ENCODE measurements at places on chromosomes 1 and 21.

DNA sequence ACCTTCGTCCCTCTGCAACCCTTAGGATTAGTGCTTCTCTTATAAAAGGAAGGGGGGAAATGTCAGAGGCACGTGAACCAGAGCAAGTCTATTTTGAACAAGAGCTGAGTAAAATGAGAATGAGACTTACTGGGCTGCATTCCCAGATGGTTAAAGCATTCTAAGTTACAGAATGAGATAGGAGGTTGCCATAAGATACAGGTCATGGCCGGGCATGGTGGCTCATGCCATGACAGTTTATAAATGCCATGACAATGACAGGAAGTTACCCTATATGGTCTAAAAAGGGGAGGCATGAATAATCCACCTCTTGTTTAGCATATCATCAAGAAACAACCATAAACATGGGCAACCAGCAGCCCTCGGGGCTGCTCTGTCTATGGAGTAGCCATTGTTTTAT, 2.5 kb upstream of the AQP10 start:
- no peak for DNase-seq

- no peak for DNase-seq
Measured at GRCh38 chr1:31786366-31787060, 22.4 kb upstream of the ADGRB2 start.

DNA sequence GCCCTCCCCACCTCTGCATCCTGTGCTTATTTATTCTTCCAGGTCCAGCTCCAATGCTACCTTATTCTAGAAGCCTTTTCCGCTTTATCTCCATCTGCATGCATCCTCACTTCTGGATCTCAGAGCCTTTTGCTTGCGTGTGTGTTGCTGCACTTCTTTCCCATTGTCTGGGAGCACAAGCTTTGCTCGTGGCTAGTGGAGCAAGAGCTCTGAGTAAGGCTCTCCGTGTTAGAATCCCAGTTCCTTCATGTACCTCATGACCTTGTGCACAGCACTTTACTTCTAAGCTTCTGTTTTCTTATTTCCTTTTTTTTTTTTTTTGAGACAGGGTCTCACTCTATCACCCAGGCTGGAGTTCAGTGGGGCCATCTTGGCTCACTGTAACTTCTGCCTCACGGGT, 140.0 kb upstream of the POU3F1 start:
- no peak for DNase-seq

- DNase-seq: no peak
Measured at GRCh38 chr1:42844592-42845140, 1.7 kb upstream of the ZNF691 start.

DNA sequence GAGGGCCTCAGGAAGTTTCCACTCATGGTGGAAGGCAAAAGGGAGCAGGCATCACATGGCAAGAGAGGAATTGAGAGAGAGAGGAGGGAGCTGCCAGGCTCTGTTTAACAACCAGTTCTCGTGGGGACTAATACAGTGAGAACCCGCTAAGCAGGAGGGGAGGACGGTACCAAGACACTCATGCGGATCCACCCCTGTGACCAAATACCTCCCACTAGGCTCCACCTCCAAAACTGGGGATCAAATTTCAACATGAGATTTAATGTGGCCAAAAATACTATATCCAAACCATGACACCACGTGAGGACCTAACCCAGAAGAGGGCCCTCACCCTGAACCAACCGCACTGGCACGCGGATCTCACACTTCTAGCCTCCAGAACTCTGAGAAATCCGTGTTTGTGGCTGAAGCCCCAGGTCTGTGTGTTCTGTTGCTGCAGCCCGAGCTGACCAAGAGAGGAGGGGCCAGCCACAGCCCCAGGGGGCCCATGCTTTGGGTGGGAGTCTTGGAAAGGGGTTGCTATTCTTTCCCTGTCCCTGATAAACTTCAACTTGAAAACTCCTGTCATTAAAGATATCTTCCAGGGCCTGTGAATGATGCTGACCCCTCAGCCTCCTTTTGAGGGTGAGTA, 32.0 kb downstream of the TRIM67 start:
- no peak for DNase-seq

- DNase-seq: no peak
Measured at GRCh38 chr1:60274422-60275290, 201.1 kb upstream of the C1orf87 start.

DNA sequence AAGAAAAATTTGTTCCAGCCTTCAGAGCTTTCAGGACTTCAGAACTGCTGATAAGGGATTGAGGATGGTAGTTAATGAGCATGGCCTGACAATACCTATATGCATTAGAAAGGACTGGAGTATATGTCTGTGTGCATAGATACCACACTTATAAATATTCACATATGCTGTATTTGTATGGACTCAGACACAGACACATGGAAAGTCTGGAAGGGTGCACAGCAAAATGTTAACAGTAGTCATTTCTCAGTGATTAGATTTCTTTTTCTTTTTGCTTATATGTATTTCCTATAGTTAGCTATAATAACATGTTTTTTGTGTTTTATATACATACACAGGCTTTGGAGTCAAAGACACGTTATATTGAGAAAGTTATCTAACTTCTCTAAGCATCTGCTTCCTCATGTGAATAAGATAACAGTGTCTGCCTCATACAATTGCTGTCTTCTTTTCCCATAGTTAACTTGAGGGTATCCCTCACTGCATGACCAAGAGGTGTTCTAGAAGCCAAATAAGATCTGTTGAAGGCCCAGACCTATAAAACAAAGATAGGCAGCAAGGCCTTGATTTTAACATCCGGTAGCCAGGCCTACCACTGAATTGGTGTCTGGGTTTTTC, 31.3 kb downstream of the INPP5B start:
- DNase-seq: no peak

DNA sequence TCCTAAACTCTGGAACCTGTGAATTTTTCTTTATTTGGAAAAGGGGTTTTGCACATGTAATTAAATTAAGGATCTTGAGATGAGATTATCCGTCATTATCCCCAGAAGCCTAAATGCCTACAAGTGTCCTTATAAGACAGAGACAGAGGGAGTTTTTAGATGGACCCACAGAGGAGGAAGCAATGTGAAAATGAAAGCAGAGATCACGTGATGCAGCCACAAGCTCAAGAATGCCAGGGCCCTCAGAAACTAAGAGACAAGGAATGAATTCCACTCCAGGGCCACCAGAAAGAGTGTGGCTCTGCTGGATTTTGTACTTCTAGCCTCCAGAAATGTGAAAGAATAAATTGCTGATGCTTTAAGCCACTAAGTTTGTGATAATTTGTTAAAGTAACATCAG, 183.6 kb upstream of the UBE2U start:
- DNase-seq: no peak

- no peak for DNase-seq
Measured at GRCh38 chr21:15283789-15284188, 219.0 kb upstream of the NRIP1 start.

DNA sequence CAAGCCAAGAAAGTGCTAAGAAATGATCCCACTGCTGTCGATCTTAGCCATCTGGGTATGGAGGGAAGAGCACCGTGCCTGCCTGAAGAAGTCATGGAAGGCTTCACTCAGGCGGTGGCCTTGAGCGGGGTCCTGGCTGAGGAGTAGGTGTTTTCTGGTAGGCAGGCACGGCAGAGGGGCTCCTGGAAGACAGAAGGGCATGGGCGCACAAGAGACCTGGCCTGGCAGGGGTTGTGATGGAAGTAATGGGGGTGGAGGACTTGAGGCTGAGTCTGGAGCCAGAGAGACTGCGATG, 185.1 kb downstream of the KAZN start:
- DNase-seq: no peak

DNA sequence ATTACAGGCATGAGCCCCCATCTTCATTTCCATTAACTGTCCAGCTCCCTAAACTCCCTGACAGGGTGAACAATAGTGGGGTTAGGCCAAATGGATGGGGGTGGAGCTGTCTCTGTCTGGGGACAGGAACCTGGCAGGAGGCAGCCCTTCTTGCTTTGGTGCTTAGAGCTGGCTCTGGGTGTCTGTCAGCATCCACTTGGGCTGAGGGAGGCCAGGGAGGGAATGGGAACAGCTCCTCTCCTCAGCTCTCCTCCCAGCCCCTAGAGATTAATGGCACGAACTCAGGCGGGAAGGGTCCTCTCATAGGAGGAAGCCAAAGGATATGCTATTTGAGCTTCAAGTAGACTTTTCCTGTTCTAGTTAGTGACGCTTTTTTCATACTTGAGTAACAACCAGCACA, 11.1 kb upstream of the ETV3L start:
- no peak for DNase-seq

DNA sequence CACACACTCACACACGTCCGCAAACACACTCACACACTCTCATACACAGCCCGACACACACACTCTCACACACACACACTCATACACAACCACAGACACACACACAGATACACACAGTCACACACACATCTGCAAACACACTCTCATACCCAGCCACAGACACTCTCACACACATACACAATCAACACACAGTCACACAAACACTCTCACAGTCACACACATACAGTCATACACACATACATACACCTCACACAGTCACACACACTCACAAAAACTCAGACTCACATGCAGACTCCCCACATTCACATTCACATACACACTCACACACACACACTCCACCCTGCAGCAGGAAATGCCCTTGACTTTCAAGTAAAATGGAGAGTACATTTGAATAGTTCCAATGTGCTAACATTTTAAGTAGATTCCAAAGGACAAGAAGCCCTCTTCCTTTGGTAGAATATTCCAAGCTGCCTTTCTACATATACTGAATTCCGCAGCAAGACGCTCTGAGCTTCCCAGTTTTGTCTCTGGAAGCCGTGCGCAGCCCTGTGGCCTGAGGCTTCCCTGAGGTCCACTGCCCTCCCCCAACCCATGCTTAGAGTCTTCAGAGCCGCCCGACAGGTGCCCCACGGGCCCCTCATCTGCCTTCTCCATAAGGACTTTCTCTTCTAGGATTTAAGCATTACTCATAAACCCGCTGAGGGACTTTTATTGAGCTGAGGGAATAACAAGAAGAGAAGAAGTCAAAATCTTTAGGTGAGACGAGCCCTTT, 9.7 kb downstream of the BATF3 start:
- DNase-seq: peak; percentile 33

DNA sequence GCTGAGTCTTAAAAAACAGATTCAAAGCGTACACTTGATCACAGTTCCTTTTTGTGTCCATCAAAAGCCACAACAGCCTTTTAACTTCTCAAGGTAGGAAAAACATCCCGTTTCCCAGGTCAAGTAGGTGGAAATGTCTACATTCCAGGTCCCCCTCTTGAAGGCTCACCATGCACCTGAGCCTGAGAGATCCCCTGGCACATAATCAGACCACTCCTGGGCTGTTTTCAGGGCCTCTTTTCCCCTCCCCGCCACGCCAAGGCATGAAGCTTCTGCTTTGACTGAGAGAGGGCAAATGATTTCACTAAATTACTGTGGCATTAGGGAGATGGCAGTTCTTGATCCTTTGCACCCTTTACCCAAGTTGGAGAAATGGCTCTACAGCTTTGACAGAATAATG, 21.7 kb downstream of the CNN3 start:
- no peak for DNase-seq

GRCh38 chr1:162159515-162159914, 90.0 kb downstream of the NOS1AP start:
- DNase-seq: no peak

- DNase-seq: no peak
Measured at GRCh38 chr1:110489406-110489805, 29.6 kb downstream of the KCNA10 start.

DNA sequence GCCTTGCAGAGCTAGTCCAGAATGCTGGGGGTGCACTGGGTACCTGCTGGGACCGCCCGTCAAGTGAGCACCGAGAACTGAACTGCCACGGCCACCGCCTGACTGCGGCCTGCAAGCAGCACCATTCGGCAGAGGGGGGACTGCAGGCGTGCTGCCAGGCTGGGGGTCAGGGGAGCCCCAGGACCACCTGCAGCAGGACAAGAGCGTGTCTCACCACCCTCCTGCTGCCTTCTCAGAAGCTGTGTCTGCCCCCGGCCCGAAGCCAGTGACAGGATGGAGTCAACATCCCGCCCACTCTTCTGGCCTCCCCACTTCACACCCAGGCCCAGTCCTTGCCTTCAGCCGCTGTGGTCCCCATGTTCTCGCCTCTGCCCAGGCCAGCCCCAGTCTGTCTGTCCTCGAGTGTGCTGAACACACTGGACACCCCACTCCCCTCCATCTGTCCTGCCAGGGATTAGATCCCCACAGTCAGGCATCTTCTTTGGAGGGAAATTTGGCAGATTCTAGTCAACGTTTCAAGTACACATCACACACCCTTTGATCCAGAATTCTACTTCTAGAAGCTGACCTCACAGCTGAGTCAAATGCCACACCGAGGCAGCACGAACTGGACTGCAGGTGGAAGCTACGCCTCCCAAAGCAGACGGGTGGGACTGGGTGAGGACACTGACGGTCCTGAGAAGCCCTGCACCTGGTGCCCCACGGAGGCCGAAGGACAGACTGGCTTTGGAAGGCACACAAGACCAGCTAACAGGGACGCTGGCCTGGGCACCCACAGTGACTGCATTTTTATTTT, 26.0 kb downstream of the PTTG1IP start:
- no peak for DNase-seq

GRCh38 chr1:6370006-6370405, 23.6 kb downstream of the ACOT7 start:
- no peak for DNase-seq

DNA sequence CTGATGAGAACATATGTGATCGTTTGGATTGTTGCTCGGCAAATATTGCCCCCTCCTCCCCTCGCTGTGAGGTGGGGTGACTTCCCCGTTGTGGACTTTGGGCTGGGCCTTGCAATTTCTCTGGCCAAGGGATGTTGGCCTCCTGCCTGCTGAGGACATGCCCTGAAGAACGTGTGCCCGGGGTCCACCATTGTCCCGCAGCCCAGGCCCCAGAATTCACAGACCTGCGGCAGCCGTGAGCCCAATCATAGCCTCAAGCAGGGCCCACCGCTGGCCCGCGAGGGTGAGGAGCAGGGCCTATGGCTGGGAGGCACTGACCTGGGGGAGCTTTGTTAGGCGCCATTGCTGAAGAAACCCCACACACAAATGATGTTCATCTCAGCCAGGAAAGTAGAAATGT, 58.3 kb upstream of the ACTRT2 start:
- no peak for DNase-seq

DNA sequence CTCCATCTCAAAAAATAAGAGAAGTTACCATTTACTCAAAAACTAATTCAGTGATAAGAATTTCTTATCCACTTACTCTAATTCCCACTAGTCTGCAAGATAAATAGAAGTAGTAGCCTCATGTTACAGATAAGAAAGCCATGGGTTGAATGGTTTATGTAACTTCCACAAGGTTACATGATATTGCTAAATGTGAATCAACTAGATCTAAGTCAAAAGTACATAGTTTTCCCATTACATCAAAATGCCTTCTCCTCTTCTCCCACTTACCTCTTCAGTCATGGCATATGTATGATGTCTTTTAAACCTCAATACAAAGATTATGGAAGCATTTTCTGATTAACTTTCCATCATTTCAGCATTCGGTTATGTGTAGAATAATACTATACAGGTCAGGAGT, 108.5 kb downstream of the ASH1L start:
- DNase-seq: no peak

- no peak for DNase-seq
Measured at GRCh38 chr1:58883888-58884482, 100.1 kb upstream of the JUN start.

DNA sequence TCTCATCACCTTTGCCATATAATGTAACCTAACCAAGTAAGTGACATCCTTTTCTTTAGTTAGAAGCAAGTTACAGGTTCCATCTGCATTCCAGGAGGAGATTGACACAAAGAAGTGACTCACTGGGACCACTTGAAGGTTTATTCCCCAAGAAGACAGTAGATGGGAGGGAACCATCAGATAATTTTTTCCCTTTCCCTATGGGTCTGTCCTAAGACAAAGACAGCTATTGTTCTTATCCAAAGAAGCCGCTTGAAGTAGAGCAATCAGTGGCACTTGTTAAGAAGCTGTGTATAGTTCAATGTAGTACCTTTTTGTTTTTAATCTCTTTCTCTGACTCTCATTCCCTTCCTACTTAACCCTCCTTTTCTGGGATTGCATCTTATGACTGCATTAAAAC, 139.9 kb upstream of the B3GALT2 start:
- no peak for DNase-seq
